Activated CD8-positive, alpha-beta T cell treated with anti-CD3 and anti-CD28 coated beads for 36 hours (primary cell): ENCODE measurements at places on chromosomes 2 and 18. TPM values are rescaled to one million over a fixed set of nuclear protein-coding genes. Genes with fewer than 3 reads are reported as not detected.

- H3K4me1 ChIP-seq = no peaks in the 10 kb centered on the region
- H3K27ac ChIP-seq = no peak overlapping the region
- H3K4me3 ChIP-seq = no peak overlapping the region
- H3K27me3 ChIP-seq = no peaks in the 10 kb centered on the region
Measured at GRCh38 chr18:51867767-51868166, 472.2 kb upstream of the DCC start.

DNA sequence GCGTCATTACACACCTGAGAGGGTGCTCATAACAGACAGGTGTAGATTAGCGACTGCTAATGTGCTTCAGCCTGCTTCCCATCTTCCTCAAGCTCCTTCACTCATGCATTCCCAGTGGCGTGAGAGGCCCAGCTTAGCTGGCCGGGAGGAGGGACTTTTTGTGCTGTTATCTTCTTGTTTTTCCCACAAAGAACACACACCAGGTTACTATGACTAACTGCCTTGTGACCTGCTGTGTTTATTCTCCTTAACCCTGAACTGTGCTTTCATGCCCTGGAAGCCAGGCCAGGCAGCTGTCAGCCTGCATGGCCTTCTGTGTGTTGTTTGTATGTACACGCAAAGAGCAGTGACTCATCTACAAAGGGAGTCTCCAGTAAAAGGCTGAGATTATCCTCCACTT, 143.8 kb downstream of the PIEZO2 start:
- H3K4me1 ChIP-seq = no peaks in the 10 kb centered on the region
- H3K4me3 ChIP-seq = no peak overlapping the region
- DNase-seq = no peak
- H3K27ac ChIP-seq = no peak overlapping the region

- H3K36me3 ChIP-seq = no peaks in the 10 kb centered on the region
- H3K27me3 ChIP-seq = no peaks in the 10 kb centered on the region
- H3K4me3 ChIP-seq = no peak overlapping the region
- H3K4me1 ChIP-seq = peaks cover 5% of the 10 kb centered on the region
Measured at GRCh38 chr2:190802626-190803209, 77.9 kb upstream of the GLS start.

DNA sequence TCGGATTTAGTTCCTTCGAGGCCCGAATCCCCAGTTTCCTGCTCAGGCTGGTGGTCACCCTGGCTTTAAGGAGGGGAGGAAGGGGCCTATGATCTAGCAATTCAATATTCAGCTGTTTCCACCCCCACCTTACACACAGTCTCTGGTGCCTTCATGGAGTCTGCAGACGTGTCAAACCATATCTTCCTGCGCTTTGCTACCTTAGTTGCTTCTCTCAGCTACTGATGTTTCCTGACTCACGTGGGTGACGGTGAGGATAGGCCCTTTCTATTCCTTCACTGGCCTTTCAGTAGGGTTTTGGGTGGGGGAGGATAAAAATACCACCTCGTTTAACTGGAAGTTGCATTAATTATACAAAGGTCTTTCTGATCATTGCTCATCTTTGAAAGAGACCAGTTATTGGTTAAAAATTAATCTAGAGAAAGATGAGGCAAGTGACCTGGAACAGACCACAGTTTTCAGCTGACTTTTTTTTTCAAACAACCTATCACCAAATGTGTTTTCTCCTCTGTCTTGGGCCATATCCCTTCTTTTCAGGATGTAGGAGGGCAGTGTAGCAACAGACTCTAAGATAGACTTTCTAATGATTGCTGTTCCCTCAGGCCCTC, 49.7 kb downstream of the SH2D6 start:
- H3K27me3 ChIP-seq = no peaks in the 10 kb centered on the region
- H3K36me3 ChIP-seq = no peaks in the 10 kb centered on the region
- H3K4me1 ChIP-seq = peaks cover 4% of the 10 kb centered on the region
- no peak for DNase-seq
- H3K4me3 ChIP-seq = no peak overlapping the region

DNA sequence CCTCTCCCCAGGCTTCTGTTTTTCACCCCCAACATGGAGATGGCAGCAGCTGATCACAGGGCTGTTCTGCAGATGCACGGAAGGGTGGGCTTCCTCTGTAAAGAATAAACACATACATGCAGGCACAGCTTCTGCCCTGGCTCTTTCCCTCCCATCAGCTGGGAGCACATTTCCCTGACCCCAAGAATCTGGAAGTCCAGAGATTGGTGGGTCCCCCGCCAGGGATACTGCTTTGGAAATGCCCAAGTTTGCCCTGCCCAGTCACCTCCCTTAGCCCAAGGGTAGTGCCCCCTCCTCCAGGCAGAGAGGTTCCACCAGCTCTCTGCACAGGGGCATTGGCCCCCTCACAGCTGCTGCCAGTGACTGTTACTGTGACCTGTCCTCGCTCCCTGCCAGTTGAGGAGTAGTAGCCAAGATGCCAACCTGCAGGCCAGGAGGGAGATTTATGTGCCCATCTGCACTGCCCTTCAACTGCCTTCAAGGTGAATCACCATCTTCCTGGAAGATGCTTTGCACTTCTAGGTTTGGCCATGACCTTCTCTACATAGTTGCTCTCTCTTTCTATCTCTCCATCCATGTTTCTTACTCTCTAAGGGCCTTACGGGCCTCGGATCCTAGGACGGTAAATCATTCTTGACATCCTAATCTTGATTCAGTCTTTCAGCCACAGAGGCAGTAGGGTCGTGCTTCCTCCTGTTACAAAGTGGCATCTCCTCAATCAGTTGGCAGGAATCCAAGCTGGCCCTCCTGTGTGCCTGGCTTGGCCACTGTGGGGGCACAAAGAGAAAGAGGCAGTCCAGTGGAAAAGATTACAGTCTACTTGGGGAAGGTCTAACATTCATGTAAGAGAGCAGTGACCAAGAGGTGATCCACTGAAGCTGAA, 121.8 kb downstream of the CTIF start:
- H3K27me3 ChIP-seq = peaks cover 3% of the 10 kb centered on the region
- no peaks in the 10 kb centered on the region for H3K36me3 ChIP-seq
- H3K4me1 ChIP-seq = no peaks in the 10 kb centered on the region
- DNase-seq = no peak
- no peak overlapping the region for H3K27ac ChIP-seq
- no peak overlapping the region for H3K4me3 ChIP-seq

DNA sequence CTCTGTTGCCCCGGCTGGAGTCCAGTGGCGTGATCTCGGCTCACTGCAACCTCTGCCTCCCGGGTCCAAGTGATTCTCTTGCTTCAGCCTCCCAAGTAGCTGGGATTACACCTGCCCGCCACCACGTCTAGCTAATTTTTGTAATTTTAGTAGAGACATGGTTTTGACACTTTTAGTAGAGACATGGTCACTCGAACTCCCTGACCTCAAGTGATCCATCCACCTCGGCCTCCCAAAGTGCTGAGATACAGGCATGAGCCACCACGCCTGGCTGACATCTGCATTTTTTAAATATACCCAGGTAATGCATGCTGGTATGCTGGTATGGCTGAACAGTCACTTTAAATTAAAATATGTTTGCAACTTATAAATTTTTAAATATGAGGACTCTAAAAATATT, 91.9 kb downstream of the EPB41L3 start:
- no peak for DNase-seq
- H3K4me1 ChIP-seq = peaks cover 2% of the 10 kb centered on the region
- H3K36me3 ChIP-seq = no peaks in the 10 kb centered on the region
- H3K27ac ChIP-seq = no peak overlapping the region
- H3K27me3 ChIP-seq = peaks cover 7% of the 10 kb centered on the region

DNA sequence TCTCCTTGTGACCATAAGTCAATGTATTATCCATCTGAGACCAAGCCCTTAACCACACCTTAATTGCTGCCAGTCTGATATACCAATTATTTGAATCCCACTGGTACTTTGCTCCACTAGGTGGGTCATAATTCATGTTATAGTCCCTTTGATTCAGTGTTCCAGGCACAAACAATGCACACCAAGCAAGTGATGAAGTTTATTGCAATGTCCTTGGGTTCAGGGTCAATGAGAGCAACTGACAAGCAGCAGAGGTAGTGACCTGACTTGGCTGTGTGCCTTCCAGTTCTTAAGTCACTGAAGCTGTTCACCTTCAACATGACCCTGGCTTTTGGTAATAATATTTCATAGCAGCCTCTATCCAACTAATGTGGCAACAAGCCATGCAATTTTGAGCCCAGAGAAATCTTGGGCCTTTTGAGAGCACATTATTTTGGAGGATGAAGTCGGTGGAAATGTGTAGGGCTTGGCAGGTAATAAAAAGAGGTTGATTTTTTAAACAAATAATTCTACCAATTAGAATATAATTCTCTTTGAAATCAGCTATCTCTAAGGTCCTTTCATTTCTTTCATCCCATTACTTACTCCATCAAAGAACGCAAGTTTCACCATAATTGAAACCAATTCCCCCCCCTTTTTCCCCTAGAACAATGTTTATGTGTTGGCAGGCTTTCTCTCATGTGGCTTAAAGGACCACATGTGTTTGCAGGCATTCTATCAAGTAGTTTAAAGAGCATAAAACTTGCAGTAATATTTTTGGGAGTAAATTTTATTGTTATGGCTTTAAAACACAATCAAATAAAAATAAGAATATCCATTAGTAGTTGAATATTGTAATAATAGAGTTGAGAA, 3.1 kb upstream of the CPO start:
- no peaks in the 10 kb centered on the region for H3K27me3 ChIP-seq
- DNase-seq = no peak
- H3K36me3 ChIP-seq = no peaks in the 10 kb centered on the region

The POTEE gene
- total RNA-seq = 0.61 TPM

The CXCR1 gene
- not detected for total RNA-seq
